Body of pancreas (tissue), 4 donors: ENCODE measurements at places on chromosomes 11 and 22.

DNA sequence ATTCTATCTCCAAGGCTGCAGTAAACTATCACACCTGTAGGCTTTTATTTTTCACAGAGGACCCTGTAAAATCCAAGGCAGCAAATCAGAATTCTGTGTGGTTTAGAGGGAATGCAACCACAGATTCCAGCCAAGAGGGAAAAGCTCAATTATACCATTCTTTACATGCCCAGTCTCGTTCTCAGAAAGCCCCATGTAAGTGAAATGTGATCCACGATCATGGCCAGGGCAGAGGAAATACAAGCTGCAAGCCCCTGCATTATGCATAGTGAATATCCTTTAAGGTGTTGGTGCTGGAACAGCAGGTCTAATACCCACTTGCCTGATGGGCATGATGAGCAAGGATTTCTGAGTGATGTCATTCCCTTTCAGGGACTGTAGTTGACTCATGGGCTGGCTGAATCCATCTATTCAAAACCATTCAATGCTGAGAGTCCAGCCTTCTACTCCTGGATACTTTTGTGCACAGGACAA lies 198.7 kb upstream of the MTMR2 start:
- DNase-seq: no peak

- no peak for DNase-seq
Observed at GRCh38 chr22:22813126-22814075, 74.2 kb upstream of the IGLL5 start.

- DNase-seq: no peak
Observed at GRCh38 chr22:43750751-43751150, 61.4 kb downstream of the EFCAB6 start.

DNA sequence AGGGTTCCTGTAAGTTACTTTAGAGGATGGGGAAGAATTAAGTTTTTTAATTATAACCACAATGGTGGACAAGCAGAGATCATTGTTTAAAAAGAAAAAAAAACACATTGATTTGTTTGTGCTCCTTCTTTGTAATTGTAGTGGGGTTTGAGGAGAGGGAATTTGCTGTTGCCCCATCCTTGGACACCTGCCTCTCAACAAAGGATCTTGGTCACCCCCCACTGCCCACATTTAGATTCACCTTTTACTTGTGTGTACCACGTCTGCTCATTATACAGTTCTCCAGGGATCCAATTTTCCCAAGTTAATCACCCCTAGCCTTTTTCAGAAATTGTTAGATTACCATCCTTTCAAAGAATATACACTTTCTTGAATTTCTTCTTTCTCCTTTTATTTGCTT lies 53.0 kb downstream of the DNAJC24 start:
- no peak for DNase-seq

DNA sequence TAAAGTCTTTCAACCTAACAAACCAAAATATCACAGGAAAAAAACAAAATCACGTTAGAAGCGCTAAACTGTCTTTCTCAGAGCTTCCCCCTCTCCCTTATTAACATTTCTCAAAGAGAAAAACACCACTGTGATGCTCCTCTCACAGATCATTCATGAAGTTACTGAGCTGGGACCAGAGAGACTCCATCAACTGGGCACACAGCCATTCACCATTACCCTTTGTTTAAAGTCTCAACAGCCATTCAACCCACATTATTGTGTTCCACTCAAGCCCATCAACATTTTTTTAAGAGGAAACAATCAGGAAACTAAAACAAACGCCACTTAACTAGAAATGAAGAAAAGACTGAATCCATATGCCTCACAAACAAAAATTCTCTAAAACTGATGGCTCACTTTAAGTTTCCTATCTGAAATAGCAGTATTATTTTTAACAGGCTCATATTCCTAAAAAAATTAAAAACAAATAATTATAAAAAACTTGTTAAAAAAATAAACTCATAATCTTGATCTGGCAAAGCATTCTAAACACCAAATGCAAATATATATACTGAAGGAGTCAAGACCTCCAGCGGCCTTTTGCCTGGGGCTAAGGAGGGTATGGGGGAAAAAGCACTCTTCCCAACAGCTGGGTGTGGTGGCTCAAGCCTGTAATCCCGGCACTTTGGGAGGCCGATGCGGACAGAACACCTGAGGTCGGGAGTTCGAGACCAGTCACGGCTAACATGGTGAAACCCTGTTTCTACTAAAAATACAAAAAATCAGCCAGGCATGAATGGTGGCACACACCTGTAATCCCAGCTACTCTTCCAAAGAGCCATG lies 14.0 kb downstream of the CELF1 start:
- DNase-seq: no peak

- DNase-seq: no peak
Observed at GRCh38 chr11:39247570-39248137, 2211.8 kb downstream of the LRRC4C start.

DNA sequence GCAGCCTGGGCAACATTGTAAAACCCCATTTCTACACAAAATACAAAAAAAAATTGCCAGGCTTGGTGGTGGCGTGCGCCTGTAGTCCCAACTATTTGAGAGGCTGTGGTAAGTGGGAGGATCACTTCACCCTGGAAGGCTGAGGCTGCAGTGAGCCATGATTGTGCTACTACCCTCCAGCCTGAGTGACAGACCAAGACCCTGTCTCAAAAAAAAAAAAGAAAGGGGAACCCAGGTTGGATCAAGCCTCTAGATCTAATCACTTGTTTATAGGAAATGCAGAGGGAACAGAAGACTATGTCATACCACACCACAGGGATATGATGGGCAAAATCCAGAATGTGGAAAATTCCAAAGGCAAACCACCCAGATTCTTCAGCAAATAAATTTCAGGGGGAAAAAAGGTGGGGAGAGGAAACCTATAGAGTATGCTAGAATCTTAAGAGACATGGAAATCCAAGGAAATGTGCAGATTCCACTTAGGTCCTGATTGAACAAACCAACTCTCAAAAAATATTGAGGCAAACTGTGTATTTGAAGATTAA lies 16.5 kb upstream of the MALAT1 start:
- no peak for DNase-seq

GRCh38 chr11:121067962-121068647 lies 32.9 kb upstream of the TECTA start:
- DNase-seq: no peak

DNA sequence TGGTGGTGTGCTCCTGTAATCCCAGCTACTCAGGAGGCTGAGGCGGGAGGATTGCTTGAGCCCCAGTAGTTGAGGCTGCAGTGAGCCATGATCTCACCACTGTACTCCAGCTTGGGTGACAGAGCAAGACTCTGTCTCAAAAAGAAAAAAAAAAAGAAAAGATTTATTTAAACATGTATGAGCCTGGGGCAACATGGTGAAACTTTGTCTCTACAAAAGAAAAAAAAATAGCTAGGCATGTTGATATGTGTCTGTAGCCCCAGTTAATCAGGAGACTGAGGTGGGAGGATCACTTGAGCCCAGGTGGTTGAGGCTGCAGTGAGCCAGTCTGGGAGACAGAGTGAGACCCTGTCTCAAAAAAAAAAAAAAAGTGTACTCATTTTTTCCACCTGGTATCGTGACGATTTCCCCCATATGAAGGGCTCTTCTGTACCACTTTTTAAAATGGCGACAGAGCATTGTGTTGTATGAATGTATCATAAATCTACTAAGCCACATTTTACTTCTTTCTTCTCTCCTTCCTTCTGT lies 16.4 kb upstream of the KCTD14 start:
- DNase-seq: no peak

DNA sequence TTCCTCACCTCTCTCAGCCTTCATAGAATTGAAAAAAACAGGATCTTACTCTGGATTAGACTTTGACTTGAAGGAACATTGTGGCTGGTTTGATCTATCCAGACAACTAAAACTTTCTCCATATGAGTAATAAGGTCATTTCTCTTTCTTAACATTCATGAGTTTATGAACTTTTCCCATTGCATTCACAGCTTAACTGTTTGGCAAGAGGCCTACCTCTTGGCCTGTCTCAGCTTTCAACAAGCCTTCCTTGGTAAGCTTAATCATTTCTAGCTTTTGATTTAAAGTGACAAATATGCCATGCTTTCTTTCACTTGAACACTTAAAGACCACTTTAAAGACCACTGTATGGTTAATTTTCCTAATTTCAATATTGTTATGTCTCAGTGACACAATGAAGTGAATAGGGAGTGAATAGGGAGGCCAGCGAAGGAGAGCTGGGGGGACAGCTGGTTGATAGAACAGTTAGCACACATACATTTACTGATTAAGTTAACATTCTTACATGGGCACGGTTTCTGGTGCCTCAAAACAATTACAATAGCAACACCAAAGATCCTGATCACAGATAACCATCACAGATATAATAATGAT lies 17.0 kb downstream of the IMMP1L start:
- no peak for DNase-seq

DNA sequence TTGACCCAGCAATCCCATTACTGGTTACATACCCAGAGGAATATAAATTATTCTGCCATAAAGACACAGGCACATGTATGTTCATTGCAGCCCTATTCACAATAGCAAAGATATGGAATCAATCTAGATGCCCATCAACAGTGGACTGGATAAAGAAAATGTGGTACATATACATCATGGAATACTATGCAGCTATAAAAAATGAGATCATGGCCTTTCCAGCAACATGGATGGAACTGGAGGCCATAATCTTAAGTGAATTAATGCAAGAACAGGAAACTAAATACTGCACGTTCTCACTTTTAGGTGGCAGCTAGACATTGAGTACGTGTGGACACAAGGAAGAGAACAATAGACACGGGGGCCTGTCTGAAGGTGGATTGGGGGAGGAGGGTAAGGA lies 15.1 kb upstream of the WNT11 start:
- no peak for DNase-seq

DNA sequence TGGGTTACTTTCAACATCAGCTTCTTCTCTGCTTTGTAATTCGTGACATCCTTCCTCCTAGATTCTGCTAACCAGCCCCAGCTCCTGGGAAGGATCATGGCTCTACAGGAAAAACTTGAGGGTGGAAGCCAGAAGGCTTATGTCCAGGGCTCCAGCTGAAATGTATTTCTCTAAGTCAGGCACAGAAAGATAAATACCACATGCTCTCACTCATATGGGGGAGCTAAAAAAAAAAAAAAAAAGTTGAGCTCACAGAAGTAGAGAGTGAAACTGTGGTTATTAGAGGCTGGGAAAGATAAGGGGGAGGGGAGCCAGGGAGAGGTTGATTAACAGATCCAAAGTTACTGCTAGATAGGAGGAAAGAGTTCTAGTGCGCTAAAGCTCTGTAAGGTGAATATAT lies 74.9 kb downstream of the DSCAML1 start:
- no peak for DNase-seq

GRCh38 chr11:78935398-78936068 lies 360.9 kb upstream of the NARS2 start:
- DNase-seq: no peak

DNA sequence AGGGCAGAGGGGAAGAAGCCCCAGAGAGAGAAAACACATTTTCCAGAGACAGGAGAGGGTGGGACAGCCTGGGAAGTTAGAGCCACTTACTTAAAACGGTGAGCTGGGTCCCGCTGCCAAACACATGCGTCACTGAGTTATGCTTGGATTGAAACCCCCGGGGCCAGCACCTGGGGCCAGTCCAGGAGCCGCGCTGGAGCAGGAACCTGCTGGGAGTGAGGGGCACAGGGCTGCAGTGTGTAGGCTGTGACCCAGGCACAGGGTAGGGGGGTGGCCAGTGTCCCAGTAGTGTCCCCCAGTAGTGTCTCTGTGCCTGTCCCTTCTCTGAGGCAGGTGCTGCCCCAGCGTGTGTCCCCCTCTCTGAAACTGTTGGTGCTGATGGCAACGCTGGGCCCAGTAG lies 5.2 kb downstream of the IGLL1 start:
- DNase-seq: no peak

- DNase-seq: no peak
Observed at GRCh38 chr11:119895981-119896380, 167.0 kb upstream of the NECTIN1 start.

- no peak for DNase-seq
Observed at GRCh38 chr22:17920992-17921650, 103.2 kb downstream of the MICAL3 start.

- DNase-seq: no peak
Observed at GRCh38 chr11:10486161-10486840, 31.2 kb downstream of the AMPD3 start.

DNA sequence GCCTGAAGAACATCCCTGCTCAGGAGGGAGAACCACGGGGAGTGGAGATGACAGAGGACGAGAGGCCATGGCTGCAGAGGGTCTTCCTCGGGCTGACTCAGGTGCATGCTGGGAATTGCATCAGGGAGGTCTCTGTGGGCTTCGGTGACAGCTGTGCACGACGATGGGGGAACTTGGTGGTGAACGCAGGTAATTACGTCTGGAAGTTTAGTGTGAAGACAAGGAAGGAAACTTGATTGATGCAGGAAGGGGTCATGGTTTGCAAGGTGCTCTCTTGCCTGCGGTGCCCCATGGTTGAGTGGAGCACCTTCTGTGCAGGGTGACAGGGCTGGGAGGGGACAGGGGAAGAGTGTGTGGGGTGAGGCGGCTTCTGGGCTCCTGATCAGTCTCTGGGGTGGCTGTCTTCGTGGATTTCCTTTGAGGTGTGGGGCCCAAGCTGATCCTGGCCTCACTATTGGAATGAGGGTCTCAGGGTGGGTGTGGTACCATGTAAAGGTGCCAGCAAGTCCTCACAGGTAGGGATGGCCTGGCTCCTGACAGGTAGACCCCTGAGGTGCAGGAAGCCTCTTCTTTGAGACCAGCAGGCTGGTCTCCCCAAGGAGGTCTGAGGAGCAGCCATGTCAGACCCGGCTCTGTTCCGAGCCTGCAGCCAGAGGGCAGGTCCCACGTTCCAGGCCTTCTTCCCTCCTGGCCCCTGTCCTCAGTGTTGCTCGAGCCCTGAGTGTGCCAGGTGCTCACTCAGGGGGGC lies 1020.1 kb downstream of the TBC1D22A start:
- no peak for DNase-seq

DNA sequence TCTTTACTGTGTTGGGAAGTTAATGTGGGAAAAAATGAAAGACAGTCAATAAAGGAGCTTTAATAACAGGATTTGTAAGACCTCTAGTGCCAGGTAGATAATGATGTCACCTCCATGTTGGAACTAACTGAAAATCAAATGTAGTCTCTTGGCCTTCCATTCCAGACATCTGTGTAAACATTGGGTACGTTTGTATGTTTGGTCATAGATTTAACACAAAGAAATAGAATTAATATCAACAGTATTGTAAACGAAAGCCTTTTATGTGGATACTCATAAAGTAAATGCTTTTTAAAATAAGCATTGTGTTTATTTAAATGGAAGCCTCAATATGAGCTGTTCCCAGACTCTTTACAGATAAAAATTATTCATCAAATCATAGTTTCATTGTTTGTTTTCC lies 605.7 kb downstream of the METTL15 start:
- DNase-seq: no peak

- no peak for DNase-seq
Observed at GRCh38 chr22:28711341-28711740, 30.3 kb downstream of the CHEK2 start.

GRCh38 chr11:125371431-125371935 lies 124.6 kb downstream of the FEZ1 start:
- no peak for DNase-seq

DNA sequence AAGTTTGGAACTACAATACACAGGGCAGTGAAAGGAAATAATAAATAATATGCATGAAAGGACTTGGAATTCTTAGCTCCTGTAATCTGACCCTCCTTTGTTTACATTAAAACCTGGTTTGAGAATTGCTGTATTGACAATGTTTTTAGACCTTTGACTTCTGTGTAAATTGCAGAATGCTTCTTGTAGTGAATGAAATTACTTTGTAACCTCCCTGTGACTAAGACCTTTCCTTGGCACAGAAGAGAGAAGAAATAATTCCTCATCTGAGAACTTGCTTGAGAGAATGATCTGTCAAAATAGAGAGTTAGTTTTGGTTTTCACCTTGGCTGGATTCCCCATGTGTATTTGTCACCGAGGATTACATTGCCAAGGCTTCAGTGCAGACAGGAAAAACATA lies 640.0 kb upstream of the ANO5 start:
- no peak for DNase-seq

GRCh38 chr11:33941637-33942160 lies 49.8 kb upstream of the LMO2 start:
- no peak for DNase-seq
